ENCODE measurements at places on chromosomes 6 and 20.

- no peak for DNase-seq
Observed at GRCh38 chr20:37390891-37391525, 45.1 kb downstream of the SRC start.

- no peak for DNase-seq
Observed at GRCh38 chr6:147693181-147693580, 184.7 kb downstream of the SAMD5 start.

- DNase-seq, result no peak
Observed at GRCh38 chr6:117976030-117976651, 69.1 kb downstream of the SLC35F1 start.

GRCh38 chr6:156182356-156182755, 594.8 kb upstream of the ARID1B start:
- no peak for DNase-seq

DNA sequence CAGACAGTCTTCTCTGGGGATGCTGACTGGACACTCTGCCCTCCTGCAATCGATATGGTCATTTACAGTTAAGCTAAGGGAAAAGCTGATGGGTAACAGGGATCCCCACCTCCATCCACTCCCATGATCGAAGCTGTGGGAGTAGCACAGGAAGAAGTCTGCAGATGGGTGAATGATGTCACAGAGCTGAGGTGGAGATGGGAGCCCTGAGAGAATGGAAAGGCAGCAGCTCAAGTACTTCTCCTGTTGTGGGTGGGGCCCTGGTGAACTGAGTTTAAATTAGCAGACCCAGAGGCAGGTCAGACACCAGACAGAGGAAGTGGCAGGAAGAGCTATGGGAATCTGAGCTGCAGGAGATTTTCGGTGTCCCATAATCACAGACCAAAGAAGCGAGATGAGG, 29.0 kb downstream of the HDGFL1 start:
- DNase-seq, result no peak

DNA sequence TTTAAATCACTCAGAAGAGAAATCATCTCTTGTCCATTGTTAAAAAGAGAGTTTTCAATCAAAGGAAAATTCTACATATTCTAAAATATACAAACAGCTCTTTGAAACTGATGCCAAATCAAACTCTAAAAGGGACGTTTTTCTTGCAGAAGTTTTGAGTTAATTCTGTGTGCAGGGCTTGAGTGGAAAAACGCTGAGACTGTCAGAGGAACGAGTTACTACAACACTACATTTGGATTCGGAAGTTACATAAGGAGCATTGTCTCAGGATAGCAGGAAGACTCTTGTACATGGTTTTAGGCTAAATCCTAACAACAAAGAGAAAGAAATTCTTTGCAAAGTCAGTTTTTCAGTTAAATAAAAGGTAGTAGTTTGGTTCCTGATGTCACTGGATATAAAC, 155.7 kb upstream of the SUPT3H start:
- DNase-seq, result no peak
